ENCODE measurements at places on chromosomes 5 and 9. TPM values are rescaled to one million over a fixed set of nuclear protein-coding genes. Genes with fewer than 3 reads are reported as not detected.

The NUTM2G gene
- total RNA-seq: not detected

The UBE2D2 gene
- total RNA-seq: 143 TPM

The FRRS1L gene
- 1.7 TPM for total RNA-seq

The FER gene
- total RNA-seq: 16.1 TPM

The SNX30 gene
- 7.2 TPM for total RNA-seq

The SLC2A6 gene
- 1.8 TPM for total RNA-seq

The IFNA14 gene
- total RNA-seq: not detected

The MEIKIN gene
- not detected for total RNA-seq

The AGXT2 gene
- not detected for total RNA-seq

Measured in heart right ventricle (tissue), 16 donors.